Fibroblast of the aortic adventitia (primary cell): ENCODE measurements at places on chromosomes 1 and 21. TPM values are rescaled to one million over a fixed set of nuclear protein-coding genes. Genes with fewer than 3 reads are reported as not detected.

GRCh38 chr1:61084491-61085031 is 2.2 kb downstream of the NFIA start:
- peak; percentile 64 for DNase-seq

GRCh38 chr1:226649780-226650179 is 89.3 kb downstream of the ITPKB start:
- peak; percentile 58 for DNase-seq

- no peak for DNase-seq
These were observed 48.4 kb downstream of the ADAMTS5 start for GRCh38 chr21:26918323-26919079.

GRCh38 chr1:33973799-33974545 is 110.1 kb downstream of the HMGB4 start:
- DNase-seq: no peak

GRCh38 chr21:39452207-39452969 is 618 bp downstream of the SH3BGR start:
- peak; percentile 92 for DNase-seq

GRCh38 chr1:68916221-68916902 is 419.5 kb upstream of the DEPDC1 start:
- DNase-seq: peak; percentile 94

- DNase-seq: peak; percentile 27
These were observed 28.7 kb downstream of the NBPF3 start for GRCh38 chr1:21468599-21468998.

- peak; percentile 16 for DNase-seq
These were observed 10.3 kb downstream of the ALX3 start for GRCh38 chr1:110060034-110060661.

- DNase-seq: peak; percentile 17
These were observed 52.1 kb downstream of the MIGA1 start for GRCh38 chr1:77831566-77831965.

SLC22A15 gene
- 4.2 and 7.2 TPM in 2 replicates for total RNA-seq
